Activated naive CD8-positive, alpha-beta T cell treated with anti-CD3 and anti-CD28 coated beads for 36 hours (primary cell): ENCODE measurements at places on chromosomes 2 and 18.
A peak's percentile ranks its signal among the peaks of the same experiment; 100 is the strongest.

GRCh38 chr2:219748671-219749570 lies 121.5 kb downstream of the SLC4A3 start:
- H3K27me3 ChIP-seq = peaks cover 3% of the 10 kb centered on the region
- no peaks in the 10 kb centered on the region for H3K36me3 ChIP-seq
- no peak for DNase-seq
- no peaks in the 10 kb centered on the region for H3K4me1 ChIP-seq
- no peak overlapping the region for H3K4me3 ChIP-seq

GRCh38 chr2:28972778-28973335 lies 8.2 kb upstream of the TOGARAM2 start:
- no peak for DNase-seq
- H3K27me3 ChIP-seq = no peaks in the 10 kb centered on the region
- no peak overlapping the region for H3K27ac ChIP-seq
- H3K36me3 ChIP-seq = no peaks in the 10 kb centered on the region
- peaks cover 5% of the 10 kb centered on the region for H3K4me1 ChIP-seq

DNA sequence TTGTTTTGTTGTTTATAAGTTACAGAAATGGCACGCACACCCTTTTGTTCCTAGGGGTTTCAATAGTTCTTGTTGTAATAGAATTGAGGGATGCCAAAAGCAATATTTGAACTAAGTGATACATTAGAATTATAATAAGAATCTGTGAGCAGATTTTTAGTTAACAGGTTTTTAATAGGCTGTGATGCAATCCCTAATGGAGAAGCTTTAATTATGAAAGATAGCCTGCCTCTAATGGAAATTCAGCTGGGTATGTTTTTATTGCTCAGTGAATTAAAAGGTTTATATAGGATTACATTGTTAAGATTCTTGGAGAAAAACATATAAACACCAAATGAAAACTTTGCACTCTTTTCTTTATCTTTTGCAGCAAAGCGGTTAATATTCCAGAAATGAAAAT lies 131.1 kb downstream of the PPP1R1C start:
- H3K4me3 ChIP-seq = no peak overlapping the region
- H3K27me3 ChIP-seq = no peaks in the 10 kb centered on the region
- DNase-seq = no peak

DNA sequence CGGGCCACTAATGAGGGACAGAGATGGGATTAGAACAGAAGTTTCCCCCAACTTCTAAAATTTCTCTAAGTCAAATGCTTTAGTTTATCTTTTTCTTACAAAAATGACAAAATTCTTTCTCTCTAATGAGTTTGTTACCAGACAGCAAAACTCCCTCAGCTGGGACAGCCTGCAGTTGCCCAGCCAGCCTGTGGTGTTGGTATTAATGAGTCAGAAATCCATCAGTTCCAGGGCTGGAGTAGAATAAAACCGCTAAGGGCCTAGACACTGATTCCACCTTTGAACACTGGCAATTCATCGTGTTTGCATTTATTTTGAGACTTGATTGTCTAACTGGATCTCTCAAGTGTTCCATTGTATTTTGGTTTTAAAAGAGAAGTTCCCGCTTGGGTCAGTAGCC lies 38.3 kb upstream of the SMAD2 start:
- no peak overlapping the region for H3K27ac ChIP-seq
- no peaks in the 10 kb centered on the region for H3K4me1 ChIP-seq
- H3K27me3 ChIP-seq = peaks cover 12% of the 10 kb centered on the region
- no peak for DNase-seq
- H3K4me3 ChIP-seq = no peak overlapping the region

- H3K27me3 ChIP-seq = peaks cover 9% of the 10 kb centered on the region
- H3K4me1 ChIP-seq = no peaks in the 10 kb centered on the region
- H3K4me3 ChIP-seq = no peak overlapping the region
Measured at GRCh38 chr18:36532394-36532793, 234.9 kb downstream of the FHOD3 start.

DNA sequence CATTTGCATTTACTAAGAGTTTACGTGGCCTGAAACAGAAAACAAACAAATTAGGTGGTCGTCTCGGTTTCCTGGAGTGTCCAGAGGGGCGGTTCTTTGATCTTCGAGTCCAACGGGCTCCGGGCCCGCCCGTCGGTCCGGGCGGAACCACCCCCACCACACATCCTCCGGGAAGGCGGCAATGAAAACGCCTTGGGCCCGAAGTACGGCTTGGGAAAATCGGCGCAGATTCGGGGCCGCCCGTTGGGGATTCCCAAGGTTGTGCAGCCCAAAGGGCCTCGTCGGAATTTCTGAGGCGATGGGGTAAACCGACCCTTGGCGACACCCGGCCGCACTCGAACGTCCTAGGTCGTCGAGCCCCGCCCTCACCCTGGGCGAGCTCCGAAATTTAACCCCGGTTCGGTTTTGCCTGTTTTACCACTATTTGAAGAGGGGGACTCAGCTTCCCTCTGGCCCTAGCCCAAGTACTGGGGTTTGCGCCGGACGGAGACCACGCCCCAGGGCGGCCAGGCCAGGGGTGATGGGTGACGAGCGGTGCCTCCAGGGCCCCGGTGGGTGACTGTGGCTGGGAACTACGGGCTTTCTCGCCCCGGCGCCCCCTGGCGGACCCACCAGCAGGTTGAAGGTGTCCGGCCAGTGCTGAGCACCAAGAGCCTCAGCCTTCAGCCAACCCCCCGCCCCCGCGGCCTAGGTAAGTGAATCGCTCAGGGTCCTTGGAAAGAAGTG lies 1.9 kb upstream of the CFAP53 start:
- no peaks in the 10 kb centered on the region for H3K27me3 ChIP-seq
- H3K27ac ChIP-seq = peak overlapping the region; percentile 60
- H3K4me1 ChIP-seq = peaks cover 21% of the 10 kb centered on the region
- peak overlapping the region; percentile 69 for H3K4me3 ChIP-seq
- peak; percentile 85 for DNase-seq

DNA sequence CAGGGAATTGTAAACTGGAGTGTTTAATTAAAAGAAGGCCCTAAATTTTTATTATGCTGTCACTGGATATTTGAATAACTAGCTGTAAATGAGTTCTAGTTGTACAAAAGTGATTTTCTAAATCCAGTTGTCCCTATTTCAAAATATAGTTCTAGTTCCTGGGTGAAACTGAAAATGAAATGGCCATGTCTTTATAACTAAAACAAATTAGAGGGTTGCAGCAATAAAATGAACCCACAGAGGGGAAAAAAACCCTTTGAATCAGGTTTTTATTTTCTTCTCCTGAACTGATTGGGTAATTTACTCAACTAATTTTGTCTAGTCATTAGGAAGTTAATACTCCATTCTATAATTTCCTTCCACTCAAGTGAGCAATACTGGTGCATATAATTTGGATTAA lies 55.6 kb upstream of the MAP4K3 start:
- H3K4me1 ChIP-seq = peaks cover 25% of the 10 kb centered on the region
- DNase-seq = no peak
- H3K4me3 ChIP-seq = peak overlapping the region; percentile 57
- peak overlapping the region; percentile 87 for H3K27ac ChIP-seq
- no peaks in the 10 kb centered on the region for H3K27me3 ChIP-seq

DNA sequence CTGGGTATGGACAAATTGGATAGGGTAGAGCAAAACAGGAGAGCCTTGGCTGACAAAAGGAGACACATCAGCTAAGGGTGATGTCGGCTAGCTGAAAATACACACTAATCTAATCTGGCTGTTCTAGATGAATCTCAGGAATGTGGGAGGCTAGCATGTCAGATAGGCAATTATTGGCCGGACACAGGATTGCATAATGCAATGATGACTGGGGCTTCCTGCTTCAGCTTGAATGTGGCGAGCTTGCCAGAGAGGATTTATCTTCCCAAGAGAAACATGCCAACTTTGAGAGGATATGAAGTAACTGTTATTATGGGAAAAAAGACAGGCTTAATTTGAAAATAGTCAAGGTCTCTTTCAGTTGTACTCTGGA lies 102.4 kb downstream of the TRIB2 start:
- peaks cover 3% of the 10 kb centered on the region for H3K36me3 ChIP-seq
- H3K4me3 ChIP-seq = no peak overlapping the region
- H3K27ac ChIP-seq = no peak overlapping the region
- no peak for DNase-seq
- peaks cover 33% of the 10 kb centered on the region for H3K27me3 ChIP-seq
- H3K4me1 ChIP-seq = peaks cover 25% of the 10 kb centered on the region

DNA sequence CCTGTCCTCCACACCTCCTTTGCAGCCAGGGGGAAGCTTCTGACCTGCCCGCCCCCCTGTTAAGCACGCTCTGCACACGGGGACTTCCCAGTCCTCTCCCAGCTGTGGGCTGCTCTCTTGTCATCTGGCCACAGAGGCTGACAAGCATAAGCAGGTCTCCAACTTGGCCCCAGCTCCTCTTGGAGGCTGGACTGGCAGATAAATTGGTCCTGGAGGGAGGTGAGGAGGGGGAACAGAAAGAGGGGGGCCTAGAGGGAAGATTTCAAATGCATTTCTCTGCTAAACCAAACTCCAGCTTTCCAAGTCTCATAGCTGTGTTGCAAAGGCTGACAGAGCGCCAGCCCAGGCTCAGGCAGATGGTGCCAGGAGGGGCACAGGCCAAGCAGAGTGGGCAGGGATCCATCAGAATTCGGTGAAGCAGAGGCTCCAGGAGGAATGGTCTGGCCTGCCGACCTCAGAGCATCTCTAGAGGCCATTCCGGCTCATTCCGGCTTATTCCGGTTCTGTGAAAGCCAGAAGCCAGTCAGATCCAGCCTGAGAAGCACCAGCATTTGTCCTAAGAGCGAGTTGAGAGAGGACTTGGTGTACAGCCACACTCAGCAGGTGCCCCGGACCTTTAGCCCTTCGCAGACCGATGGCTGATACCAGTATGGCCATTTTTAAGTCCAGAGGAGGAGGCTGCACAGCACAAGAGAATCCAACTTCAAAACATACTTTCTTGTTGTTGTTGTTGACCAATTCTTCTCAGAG lies 508.9 kb upstream of the MYT1L start:
- H3K36me3 ChIP-seq = no peaks in the 10 kb centered on the region
- H3K4me3 ChIP-seq = no peak overlapping the region
- no peak overlapping the region for H3K27ac ChIP-seq
- H3K27me3 ChIP-seq = no peaks in the 10 kb centered on the region
- no peaks in the 10 kb centered on the region for H3K4me1 ChIP-seq

GRCh38 chr2:235406430-235406829 lies 87.4 kb upstream of the AGAP1 start:
- no peak overlapping the region for H3K4me3 ChIP-seq
- H3K4me1 ChIP-seq = no peaks in the 10 kb centered on the region
- H3K27ac ChIP-seq = no peak overlapping the region
- peaks cover 16% of the 10 kb centered on the region for H3K27me3 ChIP-seq

DNA sequence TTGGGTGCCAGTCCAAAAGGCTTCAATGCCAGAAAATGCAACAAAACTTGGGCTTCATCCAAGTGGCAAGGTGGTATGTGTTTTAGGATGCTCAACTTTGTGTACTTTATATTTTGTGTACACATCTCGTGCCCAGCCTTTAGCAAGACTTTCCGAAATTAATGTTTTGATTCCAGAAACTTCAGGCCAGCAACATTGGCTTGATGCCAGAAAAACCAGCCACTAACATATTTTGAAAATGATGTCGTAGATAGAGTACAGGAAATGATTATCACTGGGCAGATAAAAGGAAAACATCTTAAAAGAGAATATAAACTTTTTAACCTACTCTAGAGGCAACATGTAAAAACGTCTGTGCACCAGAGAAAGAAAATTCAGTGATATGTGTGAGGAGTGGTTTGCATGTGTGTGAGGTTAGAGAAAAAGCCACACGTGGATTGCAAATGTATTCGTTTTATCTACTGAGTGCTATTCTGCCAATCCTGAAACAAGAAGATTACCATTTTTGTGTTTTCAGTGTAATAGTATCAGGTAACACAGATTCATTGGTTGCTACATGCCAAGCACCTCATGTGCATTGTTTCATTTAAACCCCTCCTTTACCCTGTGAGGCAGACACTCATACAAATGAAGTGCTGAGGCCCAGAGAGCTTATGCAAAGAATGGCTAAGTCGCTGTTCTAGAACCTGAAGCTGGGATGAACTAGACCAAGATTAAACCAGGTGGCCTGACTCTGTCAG lies 264.8 kb downstream of the C1D start:
- no peaks in the 10 kb centered on the region for H3K36me3 ChIP-seq
- DNase-seq = no peak
- H3K27me3 ChIP-seq = no peaks in the 10 kb centered on the region
- H3K4me3 ChIP-seq = no peak overlapping the region
- no peak overlapping the region for H3K27ac ChIP-seq

- H3K27me3 ChIP-seq = no peaks in the 10 kb centered on the region
- DNase-seq = no peak
- no peak overlapping the region for H3K27ac ChIP-seq
- H3K4me3 ChIP-seq = no peak overlapping the region
- peaks cover 15% of the 10 kb centered on the region for H3K4me1 ChIP-seq
- H3K36me3 ChIP-seq = no peaks in the 10 kb centered on the region
Measured at GRCh38 chr18:56897122-56897521, 246.0 kb downstream of the WDR7 start.

- peaks cover 9% of the 10 kb centered on the region for H3K36me3 ChIP-seq
- H3K4me1 ChIP-seq = peaks cover 34% of the 10 kb centered on the region
- DNase-seq = peak; percentile 79
- peaks cover 36% of the 10 kb centered on the region for H3K27me3 ChIP-seq
Measured at GRCh38 chr2:227817850-227818674, 4.4 kb downstream of the CCL20 start.

DNA sequence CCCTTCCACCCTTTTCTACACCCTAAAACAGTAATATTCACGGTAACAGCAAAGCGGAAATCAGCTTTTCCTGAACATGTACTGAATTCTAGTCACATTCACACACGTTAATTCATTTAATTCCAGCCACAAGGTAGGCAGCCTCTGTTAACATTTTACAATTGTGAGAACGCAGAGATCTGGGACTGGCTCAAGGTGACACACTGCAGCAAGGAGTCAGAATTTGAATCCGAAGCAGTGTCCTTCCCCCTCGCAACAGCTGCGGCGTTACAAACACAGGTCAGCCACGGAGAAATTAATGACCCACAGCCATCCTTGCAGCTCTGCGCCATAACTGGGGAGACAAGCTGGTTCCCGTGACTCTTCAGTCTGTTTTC lies 818 bp upstream of the SLC20A1 start:
- peaks cover 32% of the 10 kb centered on the region for H3K36me3 ChIP-seq
- no peaks in the 10 kb centered on the region for H3K27me3 ChIP-seq
- H3K27ac ChIP-seq = peak overlapping the region; percentile 83

DNA sequence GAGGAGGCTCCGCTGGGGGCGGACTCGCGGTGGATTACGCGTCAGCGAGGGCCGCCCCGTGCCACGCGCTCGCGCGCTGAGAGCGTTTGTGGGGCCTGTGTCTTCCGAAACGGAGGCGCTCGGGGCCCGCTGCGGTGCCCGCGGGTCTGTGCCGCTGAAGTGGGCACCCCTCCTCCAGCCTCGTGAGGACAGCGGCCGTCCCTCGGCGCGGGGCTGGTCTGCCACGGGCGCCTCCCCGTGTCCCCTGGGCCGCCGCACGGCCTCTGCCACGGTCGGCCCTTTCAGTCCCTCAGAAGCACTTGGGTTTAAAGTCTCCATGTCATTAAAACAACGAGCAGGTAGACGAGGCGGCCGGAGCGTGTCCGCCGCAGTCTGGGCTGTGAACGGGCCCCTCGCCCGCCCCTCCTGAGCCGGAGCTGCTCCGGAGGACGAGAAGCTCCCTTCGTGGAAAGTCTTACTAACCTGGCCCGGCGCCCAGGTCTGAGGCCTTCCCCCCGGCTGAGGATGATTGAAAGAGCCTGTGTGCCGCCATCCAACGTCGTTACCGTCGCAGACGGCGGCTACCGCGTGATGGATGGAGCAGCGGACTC lies 97.6 kb downstream of the NFATC1 start:
- no peak overlapping the region for H3K4me3 ChIP-seq
- no peaks in the 10 kb centered on the region for H3K27me3 ChIP-seq
- H3K36me3 ChIP-seq = peaks cover 45% of the 10 kb centered on the region
- H3K4me1 ChIP-seq = peaks cover 24% of the 10 kb centered on the region
- H3K27ac ChIP-seq = no peak overlapping the region

GRCh38 chr2:208407667-208408066 lies 1.1 kb downstream of the PTH2R start:
- H3K4me1 ChIP-seq = peaks cover 5% of the 10 kb centered on the region
- H3K27ac ChIP-seq = no peak overlapping the region
- DNase-seq = no peak
- H3K27me3 ChIP-seq = peaks cover 47% of the 10 kb centered on the region
